ENCODE measurements at places on chromosomes 4 and X.
A peak's percentile ranks its signal among the peaks of the same experiment; 100 is the strongest.

DNA sequence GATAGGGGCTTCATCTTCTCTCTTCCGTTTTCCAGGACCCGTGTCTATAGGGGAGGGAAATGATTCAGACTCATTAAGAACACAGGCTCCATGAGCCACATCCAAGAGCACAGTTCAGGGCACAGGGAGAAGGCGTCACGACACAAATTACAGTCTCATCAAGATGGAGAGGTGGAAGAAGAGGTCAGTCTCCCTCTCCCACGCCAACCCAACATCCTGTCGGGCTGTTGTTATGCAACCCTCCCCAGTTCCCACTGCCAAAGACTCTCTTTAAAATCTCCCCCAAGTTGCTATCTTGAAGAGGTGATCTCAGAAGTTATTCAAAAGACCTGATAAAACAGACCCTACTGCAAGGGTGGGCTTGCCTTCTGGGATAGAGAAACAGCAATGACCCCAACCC lies 12.6 kb downstream of the ZMYM3 start:
- no peak for DNase-seq

GRCh38 chr4:186845137-186845842 lies 121.6 kb upstream of the FAT1 start:
- peak; percentile 38 for DNase-seq

DNA sequence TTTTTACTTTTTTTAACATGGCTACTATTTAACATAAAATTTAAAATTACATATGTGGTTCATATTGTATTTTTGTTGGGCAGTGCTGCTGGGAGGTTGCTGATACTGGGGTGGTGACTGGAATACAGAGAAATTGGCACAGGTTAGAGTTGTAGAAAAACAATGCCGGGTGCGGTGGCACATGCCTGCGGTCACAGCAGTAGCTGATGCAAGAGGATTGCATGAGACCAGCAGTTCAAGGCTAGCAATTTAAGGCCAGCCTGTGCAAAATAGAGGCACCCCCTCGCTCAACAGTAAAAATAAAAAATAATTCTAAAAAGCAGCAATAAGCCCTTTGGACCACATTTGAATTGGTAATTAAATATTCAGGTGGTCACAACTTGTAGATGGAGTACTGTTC lies 11.8 kb upstream of the CPE start:
- no peak for DNase-seq

GRCh38 chr4:40245550-40245949 lies 48.7 kb downstream of the RHOH start:
- no peak for DNase-seq

DNA sequence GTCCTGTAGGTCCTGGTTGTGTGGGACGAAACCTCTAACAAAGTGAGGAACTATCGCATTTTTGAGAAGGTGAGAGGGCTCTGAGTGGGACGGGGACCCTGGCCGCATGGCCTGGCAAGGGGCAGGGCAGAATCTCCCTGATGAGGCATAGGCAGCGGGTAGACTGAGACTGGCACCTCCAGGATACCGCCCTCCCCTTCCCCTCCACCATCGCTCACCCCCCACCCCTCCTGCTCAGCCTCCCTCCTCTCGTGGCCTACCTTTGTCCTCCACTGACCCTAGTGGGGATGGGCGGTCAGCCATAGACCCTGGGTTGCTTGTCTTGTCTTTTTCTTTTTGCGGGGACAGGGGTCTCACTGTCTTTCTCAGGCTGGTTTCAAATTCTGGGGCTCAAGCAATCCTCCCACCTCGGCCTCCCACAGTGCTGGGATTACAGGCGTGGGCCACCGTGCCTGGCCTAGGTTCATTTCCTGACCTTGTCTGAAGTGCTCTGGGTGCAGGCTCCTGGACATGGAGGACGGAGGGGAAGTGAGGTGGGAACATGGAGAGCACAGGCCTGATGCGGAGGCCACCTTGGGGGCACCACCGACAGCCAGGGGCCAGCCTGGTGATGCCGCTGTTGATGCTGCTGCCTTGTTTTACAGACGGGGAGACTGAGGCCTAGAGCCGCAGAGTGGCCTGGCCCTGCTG lies 10.5 kb upstream of the ADD1 start:
- no peak for DNase-seq

DNA sequence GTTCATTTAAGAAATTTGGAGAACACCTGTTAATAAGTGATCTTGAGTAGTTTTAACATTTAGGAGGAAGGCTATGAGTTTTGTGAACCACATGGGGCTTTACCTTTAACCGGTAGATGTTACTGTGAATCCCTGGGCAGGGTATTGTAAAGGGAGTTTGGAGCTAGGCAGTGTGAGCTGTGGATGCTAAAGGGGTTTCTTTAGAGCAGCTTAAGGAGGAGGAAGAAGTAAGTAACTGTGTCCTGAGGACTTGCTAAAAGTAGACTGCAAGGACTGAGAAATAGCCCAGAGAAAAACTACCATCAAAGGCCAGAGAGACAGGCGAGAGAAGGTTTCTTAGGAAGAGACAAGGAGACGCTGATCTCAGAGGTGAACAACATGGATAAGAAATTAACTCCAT lies 5.6 kb downstream of the RHOH start:
- no peak for DNase-seq

- no peak for DNase-seq
These were observed 541 bp downstream of the AIMP1 start for GRCh38 chr4:106316773-106317409.

DNA sequence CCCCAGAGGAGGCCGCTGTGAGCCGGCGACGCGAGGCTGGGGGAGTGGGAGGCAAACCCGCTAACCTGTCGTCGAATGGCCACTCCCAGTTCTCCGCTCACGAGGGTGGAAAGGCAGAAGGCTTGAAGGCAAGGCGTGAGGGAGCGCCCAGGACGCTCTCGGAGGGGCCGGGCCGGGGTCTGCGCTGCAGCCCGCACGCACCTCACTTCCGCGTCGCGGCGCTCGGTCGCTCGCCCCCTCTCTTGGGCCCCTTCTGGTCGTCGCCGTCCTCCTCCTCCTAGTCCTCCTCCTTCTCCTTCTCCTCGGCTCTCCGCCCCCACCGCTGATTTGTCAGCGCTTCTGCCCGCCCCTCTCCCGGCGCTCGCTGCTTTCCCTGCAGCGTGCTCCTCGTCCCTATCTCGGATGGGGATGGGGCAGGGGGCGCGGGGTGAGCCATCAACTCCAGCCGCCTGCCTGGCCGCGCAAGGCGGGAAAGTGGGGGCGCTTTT lies at the start of gene SNCA:
TSS of gene SNCA (minus strand) at position 265 of the 488 bp plus-strand sequence. CDS start 1,494 bp downstream, outside the sequence.
- peak; percentile 72 for DNase-seq

DNA sequence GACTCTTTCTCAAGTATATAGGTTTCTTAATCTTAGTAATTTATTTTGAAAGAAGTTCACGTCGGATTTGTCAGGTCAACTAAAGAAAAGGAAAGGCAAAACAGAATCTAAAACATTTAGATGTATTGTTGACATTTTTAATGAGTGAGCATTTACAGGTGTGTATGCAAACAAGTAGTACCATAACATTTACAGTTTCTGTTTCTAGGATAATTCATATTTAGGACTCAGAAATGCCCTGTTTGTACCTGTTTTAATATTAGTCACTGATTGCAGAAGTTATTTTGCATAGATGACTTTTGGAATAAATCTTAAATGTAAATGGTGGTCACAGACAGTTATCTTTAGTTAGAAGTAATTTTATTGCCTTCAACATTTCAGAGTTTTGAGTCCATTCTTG lies 151.3 kb upstream of the NUDT6 start:
- DNase-seq = no peak

DNA sequence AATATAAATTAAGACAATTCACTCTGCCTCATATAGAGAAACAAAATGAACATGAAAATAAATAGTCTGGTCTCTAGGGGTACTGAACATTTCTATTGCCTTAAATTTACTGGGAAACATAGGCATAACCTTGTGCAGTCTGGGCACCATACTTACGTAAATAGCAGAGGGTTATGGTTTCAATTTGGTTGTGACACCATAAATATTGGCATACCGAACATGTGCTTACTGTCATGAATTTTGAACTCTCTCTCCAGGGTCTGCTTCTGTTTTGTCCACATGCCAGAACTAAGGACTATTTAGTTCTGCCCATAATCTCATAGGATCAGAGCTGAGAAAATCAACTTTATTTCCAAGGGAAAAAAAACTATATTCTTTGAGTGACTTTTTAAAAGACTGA lies 17.6 kb downstream of the PDGFC start:
- no peak for DNase-seq

- no peak for DNase-seq
These were observed 3.8 kb upstream of the SLC26A1 start for GRCh38 chr4:996997-997374.

- no peak for DNase-seq
These were observed 13.4 kb downstream of the EDA2R start for GRCh38 chrX:66625525-66625924.

- DNase-seq = peak; percentile 2
These were observed 25.2 kb upstream of the PLAC1 start for GRCh38 chrX:134683351-134684005.

DNA sequence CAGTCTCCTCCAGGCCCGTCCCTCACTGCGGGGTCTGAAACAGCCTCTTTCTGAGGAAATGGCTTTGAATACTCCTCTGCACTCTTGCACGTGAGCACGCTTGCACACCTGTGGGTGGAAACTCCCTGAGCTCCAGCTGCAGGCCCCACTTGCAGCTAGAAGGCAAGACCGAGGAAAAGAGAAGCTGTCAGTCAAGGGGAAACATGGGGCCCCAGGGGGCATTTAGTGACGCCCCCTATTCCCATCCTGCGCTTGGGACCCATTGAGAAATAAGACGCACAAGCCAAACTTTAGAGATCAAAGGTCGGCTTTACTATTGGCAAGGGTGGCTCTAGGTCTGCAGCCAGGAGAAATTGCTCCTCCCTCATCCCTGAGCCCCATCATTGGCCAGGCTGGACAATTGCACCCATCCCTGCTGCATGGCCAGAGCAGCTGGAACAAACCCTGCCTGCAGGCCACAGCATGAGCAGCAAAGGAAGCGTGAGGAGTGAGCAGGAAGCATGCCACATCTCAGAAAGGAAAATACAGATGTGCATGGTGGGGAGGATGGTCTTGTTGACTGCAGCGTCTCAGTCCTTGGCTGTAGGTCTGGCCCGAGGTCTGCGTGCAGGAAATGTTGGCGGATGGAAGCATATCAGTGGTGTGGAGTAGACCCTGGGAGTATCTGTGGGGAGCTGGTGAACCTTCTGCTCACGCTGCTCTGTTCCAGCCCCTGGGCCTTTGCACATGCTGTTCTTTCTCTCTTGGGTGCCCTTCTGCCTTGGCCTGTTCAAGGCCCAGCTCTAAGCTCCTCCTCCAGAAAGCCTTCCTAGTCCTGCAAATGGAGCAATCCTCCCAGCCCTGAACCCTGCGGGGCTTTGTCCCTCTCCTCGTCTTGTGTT lies 93.9 kb downstream of the PSAPL1 start:
- no peak for DNase-seq

- no peak for DNase-seq
These were observed 32.8 kb downstream of the ACOX3 start for GRCh38 chr4:8407756-8408155.

GRCh38 chr4:122142687-122143086 lies 9.4 kb upstream of the BLTP1 start:
- DNase-seq = no peak

DNA sequence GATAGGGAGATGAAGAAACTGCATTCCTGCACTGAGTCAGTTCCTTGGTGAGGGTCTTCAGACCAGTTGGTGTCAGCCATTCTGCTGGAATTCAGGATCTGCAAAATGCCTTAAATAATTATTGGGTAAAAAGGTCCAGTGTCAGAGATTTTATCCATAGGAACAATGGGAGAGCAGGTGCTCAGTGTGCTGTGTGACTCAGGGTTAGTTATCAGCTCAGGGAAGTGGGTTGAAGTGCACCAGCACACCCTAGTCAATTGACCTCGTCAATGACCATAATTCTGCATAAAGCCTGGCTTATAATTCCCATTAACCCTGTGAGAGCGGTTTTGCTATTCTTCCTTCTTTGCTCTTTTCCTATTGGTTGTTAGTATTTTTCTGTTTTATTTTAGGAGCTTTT lies 37.3 kb downstream of the HERC6 start:
- DNase-seq = no peak

DNA sequence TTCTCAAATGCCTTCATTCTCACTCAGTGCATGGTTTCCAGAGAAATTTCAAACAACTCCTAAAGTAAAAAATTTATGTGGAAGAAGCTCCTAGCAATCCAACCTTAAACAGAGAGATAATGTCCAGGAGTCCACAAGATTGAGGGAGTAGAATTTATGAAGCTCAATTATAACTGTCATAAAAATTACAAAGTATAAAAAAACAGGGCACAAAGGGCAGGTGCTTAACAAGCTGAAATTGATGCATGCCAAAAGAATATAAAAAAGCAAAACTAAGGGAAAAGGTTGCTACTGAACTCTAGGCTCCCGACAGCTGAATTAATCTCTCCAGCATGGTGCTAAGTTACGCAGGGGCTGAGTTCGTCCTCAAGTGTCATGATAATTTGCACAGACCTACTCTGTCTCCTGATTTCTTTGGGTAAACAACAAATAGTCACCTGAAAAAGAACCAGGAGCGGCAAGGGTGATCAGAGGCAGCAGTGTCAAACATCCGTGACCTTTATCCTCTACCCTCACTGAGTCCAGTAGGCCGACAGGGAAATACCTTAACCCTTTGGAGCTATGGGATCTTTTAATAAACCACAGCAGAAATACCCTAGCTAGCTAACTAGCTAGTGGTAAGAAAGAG lies 47.2 kb upstream of the RELL1 start:
- DNase-seq = no peak

DNA sequence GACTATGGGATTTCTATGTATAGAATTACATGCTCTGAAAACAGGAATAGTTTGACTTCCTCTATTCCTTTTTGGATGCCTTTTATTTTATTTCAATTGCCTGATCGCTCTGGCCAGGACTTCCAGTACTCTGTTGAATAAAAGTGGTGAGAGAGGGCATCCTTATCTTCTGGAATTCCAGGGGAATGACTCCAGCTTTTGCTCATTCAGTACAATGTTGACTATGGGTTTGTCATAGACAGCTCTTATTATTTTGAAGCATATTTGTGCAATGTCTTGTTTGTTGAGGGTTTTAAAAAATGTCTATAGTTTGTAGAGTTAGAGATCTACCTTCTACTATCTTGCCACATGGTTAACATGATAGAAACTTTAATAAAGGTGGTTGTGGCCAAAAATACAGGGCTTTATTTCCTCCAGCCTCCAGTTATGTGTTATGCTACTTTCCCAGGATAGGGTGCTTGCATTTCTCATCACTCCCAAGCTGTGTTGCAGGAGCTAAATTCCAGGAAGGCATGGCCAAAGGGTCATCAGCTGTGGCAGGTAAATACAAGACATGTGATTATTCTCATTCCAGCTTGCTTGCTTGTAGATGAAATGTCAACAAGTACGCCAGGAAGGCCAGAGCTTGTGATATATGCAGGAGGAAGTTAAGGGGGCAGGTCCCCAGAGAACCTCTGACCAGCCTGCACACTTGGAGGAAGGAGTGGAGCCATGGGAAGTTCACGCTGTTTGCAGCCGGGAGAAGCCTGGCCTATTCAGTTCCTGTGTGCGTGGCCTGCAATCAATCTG lies 142.4 kb upstream of the CPXCR1 start:
- no peak for DNase-seq
